RPMI8226 (cell line): ENCODE measurements at places on chromosomes 2 and 18.

GRCh38 chr2:3587432-3587831 is 7.5 kb upstream of the COLEC11 start:
- DNase-seq: no peak

- peak; percentile 6 for DNase-seq
Measured at GRCh38 chr2:72104821-72105588, 42.7 kb downstream of the CYP26B1 start.

DNA sequence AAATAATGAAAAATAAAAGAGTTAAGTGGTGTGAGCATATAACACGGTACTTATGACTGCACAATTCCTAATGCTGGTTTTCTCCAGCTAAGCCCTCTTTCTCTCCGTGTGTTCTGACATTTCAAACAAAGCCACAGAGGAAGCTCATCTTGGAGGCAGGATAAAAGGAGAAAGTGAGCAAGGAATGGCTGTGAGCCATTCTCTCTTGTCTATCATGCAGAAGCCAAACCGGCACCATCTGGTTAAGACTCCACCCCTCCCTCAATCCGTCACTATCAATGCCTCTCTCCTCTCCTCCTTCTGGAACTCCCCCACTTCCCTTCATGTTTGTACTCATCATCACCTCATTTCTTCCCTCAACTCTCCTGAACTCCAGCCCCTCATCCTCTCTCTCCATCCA is 210.4 kb downstream of the TMEM163 start:
- DNase-seq: no peak

- no peak for DNase-seq
Measured at GRCh38 chr2:224173210-224173609, 134.1 kb upstream of the SERPINE2 start.

GRCh38 chr2:111535404-111535803 is 348.6 kb downstream of the ANAPC1 start:
- peak; percentile 32 for DNase-seq

- no peak for DNase-seq
Measured at GRCh38 chr2:36748166-36748565, 51.7 kb downstream of the VIT start.

DNA sequence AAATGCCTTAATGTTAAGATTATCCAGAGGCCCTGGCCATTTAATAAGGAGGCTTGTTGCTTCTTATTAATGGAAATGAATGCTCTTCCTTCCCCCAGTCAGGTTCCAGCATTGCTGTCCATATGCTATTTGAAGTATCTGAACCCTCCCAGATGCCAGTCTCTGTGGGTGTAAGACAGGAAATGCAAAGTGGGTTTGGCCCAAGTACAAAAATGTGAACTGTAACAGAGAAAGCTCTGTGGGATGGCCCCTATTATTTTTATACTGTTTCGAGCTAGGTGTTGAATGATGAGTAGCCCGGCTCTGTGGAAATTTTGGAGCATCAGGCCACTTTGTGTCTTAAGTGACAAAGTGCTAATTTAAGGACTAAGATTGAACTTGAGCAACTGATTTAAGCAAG is 141.0 kb downstream of the UXS1 start:
- DNase-seq: peak; percentile 72
